ENCODE measurements at places on chromosomes 11 and 22. TPM values are rescaled to one million over a fixed set of nuclear protein-coding genes. Genes with fewer than 3 reads are reported as not detected.

OR52E2 gene
- total RNA-seq, result not detected

DNA sequence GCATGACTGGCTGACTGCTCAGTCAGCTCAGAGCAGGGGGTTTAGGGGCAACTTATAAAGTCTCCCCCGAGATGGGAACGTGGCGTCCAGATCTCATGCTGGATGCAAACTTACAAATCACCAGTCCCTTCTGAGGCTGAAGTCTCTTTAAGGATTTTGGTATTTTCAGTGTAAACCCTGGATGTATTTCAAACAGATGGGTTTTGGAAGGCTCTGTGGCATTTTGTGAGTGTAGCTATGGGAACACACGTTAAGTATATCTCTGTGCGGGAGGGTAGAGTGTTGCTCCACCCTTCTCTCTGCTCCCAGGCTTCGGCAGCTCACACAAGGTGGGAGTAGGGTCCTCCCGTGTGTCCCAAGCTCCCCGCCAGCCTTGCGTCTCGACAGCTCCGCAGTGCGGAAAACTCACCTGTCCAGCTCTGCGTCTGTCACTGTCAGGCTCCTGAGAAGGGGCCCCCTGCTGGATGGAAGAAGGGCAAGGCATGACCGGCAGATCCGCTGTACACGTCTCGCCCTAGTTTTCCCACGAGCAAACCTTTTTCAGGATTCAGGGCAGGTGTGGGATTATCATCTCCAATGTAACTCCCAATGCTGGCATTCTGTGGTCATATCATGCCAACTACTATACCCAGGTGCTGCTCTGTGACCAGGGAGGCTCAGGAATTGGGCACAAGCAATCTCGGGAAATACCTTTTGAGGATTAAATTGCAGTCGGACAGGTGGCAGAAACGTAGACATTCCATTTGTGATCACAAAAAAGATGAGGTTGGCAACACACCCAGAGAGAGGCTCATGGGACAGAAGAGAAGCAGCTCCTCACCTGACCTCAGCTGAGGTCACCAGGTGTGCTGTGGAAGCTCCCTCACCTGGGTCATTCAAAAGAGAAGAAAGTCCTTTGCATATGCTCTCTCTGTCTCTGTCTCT is 313.9 kb upstream of the B3GAT1 start:
- peak; percentile 66 for DNase-seq

DNA sequence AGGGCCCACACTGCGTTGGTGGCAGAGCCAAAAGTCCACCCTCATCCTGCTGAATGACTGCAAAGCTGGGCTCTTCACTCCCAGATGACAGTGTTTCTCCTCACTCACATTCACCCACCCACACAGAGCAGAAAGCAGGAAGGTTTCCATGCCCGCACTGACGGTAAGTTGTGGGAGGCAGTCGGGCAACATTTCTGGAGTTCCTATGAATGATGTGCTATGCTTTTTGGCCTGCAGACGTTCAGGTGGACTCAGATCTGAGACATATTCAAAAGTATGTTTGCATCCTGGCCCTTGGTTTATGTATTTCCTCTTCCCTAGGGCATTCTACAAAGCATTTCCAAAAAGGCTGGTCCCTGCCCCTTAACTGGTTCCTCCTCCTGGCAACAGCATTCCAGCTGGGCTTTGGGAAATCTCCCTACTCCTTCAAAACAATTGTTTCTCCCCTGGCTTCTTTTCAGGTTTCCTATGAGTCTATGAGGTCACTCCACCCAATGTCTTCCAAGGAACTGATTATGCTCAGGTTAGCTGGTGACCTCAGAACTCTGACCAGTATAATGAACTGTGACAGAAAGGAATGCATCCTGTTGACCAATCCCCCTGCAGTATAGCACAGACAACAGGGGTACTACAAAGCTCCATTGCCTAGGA is 36.4 kb downstream of the PACSIN2 start:
- DNase-seq, result no peak

MGAT3 gene
- total RNA-seq, result 5.0 TPM

BBOX1 gene
- total RNA-seq, result not detected

GRCh38 chr11:74354036-74354435 is 42.6 kb upstream of the P4HA3 start:
- no peak for DNase-seq

- DNase-seq, result no peak
Observed at GRCh38 chr11:107493117-107493516, 35.5 kb upstream of the CWF19L2 start.

DNA sequence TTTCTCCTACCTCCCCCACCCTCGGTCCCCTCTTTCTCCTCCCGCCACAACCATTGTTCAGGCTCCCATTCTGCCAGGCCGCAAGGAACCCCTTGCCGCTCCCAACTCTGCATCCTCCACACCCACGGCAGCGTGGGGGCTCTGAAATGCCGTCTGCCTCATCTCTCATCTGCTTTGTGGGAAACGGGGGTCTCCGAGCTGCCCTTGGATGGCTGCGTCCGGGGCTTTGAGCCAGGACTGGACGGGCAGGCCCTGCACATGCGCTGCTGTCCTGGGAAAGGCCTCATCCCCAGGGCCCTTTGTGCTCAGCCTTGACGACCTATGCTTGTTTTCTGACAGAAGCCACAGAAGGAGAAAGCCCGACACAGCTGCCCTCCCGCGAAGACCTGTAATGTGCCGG is 8.5 kb downstream of the CRELD2 start:
- DNase-seq, result no peak

GGTLC3 gene
- total RNA-seq, result not detected

NUP98 gene
- total RNA-seq, result 83.2 TPM

DNA sequence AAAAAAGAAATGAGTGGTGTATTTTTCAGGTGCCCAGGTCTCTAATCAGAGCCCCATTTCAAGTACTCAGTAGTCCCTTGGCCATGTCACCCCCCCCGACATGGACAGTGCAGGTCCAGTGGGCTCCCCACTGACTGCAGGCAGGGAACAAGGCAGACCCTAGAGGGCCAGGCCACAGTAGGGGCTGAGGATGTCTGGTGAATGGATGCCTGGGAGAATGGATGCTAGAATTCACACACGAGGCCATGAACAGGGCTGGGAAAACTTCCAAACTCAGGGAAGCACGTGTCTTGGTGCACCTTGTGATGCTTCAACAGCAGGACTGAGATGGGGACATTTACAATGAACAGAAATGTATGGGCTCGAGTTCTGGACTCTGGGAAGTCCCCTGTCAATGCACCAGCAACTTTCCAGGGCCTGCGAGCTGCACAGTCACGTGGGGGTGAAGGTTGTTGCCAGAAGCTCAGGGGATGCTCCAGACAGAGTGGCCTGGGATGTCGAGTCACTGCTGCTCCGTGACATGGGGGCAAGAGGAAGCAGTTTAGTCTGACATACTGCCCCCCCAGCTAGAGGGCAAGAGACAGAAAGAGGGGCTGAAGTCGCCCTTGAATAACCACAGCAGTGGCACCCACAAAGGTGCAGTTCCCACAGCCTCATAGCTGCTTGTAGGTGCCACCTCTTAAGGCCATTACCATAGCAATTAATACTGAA is 3.1 kb downstream of the APOBEC3G start:
- peak; percentile 16 for DNase-seq

DNA sequence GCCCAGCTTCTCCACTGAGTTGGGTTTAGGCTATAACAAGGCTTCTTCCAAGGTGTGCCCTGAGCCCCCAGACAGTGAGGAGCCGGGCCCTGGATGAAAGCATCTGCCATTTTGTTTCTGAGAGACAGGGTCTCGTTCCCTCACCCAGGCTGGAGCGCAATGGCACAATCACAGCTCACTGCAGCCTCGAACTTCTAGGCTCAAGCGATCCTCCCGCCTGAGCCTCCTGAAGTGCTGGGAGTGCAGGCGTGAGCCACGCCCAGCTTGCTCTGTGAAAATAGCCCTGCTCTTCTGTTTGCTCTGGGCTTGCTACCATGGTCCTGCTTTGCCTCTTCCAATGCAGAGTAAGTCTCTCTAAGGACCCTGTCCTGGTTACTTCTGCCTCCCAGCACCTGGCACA is 6.7 kb downstream of the DENND6B start:
- DNase-seq, result no peak

GRCh38 chr22:24965822-24966626 is 13.5 kb downstream of the KIAA1671 start:
- peak; percentile 90 for DNase-seq

- DNase-seq, result no peak
Observed at GRCh38 chr11:78731027-78731426, 156.4 kb upstream of the NARS2 start.

DNA sequence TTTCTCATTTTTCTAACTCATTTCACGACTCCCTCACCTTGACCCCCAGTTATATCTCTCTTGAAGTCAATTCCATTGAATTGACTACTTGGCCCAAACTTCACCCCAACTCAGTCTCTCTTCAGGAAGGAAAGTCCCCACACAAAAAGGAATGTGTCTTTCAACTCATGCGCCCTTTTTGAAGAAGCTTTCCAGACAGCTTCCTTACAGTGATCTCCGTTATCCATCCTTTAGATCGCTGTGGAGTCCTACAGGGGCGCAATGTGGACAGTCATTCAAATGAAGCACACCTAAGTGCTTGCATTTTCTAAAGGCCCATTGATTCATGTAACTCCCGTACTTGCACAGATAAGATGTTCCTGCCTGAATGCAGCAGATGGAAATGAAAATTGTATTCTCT is 101.1 kb upstream of the VPREB1 start:
- no peak for DNase-seq

MYEOV gene
- not detected for total RNA-seq

DNA sequence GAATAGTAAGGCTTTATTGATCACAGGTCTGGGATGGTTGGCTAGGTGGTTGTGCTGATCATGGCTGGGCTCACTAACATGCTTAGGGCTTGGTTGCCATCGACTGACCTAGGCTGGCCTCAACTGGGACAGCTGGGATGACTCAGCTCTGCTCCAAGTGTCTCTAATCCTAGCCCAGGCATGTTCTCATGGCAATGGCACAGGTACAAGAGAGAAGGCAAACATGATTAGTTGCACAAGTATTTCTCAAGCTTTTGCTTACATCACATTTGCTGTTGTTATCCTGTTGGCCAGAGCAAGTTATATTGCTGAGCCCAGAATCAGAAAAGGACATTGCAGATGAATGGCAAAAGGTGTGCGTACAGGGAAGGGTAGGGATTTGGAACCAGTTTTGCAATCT is 68.5 kb upstream of the SLC35C1 start:
- no peak for DNase-seq

DNA sequence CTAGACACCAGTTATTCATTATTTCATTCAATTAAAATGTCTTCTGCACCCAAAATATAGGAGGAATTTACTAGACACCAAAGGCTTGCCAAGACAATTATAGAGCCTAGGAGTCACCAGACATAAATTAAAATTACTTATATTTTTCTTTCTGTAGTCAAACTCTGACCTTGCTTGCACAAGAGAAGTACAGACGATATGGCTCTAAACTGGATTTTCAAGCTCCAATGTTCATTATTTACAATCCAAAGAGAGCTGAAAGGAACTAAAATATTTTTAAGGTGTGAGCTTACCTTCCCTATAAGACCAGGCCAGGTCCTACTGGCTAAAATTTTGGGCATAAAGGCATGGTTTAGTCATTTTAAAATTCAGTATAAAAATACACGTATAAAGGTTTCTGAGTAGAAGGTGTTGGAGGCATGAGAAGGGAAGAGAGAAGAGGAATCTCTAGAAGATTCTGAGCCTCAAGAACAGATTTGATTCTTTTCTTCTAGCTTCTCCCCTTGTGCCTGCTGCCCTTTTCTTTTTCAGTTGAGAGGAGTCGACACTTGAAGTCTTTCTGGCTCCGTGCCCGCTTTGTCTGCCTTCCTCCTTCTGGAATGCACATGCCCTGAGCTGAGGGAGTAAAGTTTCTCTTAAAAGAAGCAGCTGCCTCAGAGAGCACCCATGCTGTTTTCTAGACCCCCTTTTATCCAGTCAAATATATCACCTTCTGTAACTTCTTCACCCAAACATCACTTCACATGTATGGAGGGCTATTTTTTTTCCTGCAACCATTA is 13.5 kb downstream of the C11orf97 start:
- DNase-seq, result peak; percentile 71

FERMT3 gene
- 94.1 TPM for total RNA-seq

DNA sequence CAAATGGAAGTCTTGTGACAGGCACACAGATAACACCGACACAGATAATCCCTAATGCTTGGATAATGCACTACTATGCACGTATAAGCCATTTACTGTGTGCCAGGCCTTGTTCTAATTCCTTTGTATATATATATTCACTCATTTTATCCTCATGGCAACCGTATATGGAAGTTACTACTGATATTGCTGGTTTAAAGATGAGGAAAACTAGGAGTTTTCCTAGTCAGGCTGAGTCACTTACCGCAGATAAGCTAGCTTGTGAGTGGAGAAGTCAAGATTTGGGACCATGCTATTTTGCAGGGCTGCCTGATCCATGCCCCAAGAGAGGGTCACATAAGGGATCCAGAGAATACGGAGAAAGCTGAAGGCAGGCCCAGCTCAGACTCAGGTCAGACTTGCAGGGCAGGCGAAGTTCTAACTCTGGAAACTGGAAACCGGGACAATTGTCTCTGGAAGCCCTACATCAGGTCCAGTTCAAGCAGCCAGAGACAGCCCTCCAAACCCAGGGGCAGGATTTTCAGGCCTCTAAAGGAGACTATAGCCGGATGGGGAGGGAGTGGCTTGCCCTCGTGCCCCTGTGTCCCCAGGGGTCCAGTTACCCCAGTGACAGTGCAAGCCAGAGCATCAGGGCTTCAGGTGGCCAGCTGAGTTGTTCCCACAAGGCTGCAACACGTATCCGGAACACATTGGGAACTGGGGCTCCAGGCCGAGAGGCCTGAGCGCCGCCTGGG is 534.8 kb downstream of the INSC start:
- DNase-seq, result no peak

GRCh38 chr22:40238425-40239344 is 61.0 kb downstream of the TNRC6B start:
- no peak for DNase-seq

DNA sequence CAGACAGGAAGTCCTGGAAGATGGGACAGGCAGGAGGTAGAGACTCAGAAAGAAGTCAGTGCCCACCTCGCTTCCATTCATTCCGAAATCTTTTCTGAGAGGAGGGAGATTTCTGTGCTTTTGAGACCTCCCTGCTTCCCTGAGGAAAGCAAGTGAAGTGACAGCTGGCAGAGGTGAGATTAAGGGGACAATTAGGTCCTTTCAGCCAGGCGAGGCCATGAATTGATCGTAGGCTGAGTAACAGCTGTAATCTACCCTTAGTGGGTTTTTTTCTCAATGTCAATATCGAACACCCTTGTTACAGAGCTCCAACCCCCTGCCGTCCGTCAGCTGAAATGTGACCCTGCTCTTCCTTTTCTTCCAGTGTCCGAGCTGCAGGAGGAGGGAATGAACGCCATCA is 96.0 kb downstream of the PARVA start:
- DNase-seq, result no peak

DNA sequence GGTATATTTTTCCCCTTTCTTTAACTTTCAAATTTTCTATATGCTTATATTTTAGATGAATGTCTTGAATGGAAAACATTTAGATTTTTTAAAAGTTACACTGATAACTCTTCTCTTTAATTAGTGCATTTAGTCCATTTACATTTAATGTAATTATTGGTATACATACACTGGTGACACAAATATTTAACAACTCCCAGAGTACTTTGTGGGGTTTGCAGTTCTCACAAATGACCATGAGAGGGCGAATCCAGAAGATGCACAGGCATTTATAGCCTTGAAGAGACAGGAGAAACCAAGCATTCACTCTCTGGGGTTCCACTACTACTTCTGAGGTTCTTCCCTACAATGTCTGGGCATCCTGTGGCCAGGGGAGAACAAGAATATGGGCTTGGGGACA is 125.1 kb downstream of the TIMP3 start:
- DNase-seq, result no peak

GAS2L1 gene
- 33.0 TPM for total RNA-seq

Measured in Peyer's patch (tissue), 4 donors.